IMR-90 (cell line): ENCODE measurements at places on chromosomes 11 and 22.

GRCh38 chr11:134731213-134731961 is 319.3 kb upstream of the B3GAT1 start:
- DNase-seq = no peak

GRCh38 chr11:73510877-73511276 is 87.0 kb downstream of the FAM168A start:
- DNase-seq = no peak

DNA sequence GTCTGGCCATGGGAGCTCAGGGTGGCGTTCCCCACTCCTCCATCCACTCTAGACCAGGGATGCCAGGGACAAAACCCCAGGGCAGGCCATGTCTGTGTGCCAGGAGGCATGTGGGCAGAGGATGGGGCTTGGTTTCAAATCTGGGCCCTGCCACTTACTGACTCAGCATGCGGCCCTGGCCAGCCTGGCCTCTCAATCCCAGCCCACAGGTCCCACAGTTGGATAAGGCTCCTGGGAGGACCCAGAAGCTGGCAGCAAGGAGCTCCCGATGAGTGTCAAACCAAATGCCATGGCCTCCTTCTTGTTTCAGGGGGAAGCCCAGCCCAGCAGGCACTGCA is 1290.4 kb downstream of the BRD1 start:
- no peak for DNase-seq

DNA sequence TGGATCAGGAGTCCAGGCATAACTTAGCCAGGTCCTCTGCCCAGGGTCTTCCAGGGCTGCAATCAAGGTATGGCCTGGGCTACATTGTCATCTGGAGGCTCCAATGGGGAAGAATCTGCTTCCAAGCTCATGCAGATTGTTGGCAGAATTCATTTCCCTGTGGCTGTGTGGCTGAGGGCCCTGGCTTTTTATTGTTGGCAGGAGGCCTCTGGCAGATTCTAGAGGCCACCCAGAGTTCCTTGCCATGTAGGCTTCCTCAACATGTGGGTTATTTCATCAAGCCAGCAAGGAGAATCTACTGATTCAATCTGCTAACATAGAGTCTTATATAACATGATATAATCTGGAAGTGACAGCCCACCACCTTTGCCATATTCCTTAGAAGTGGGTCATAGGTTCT is 16.4 kb upstream of the EP300 start:
- no peak for DNase-seq
